HCT116 (cell line): ENCODE measurements at places on chromosomes 2 and 18.

- DNase-seq, result no peak
These were observed 28.1 kb downstream of the ARHGAP25 start for GRCh38 chr2:68762665-68763064.

- no peak for DNase-seq
These were observed 63.0 kb upstream of the ACSL3 start for GRCh38 chr2:222797871-222798270.

GRCh38 chr2:135186054-135186453 is 134.0 kb downstream of the RAB3GAP1 start:
- no peak for DNase-seq

DNA sequence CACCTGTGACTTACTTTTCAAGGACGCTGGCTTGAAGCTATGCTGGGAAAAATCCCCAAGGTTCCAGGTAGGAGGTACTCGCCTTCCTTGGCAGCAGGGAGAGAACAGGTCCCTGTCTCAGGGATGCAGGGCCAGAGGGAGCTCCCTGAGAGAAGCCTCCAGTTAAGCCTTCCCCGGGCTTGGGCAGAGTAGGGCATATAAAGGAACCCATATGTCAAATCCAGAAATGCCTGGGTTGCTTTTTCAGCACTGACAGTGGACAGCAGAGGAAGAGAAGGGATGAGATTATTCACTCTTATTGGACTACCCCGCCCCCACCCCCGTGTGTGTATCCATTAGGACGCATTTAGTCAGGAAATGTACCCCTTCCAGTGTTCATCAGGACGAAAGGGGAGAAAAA is 89.3 kb upstream of the TEX51 start:
- no peak for DNase-seq

- peak; percentile 64 for DNase-seq
These were observed 45.9 kb upstream of the FAM117B start for GRCh38 chr2:202588647-202589581.

GRCh38 chr18:57497372-57498294 is 62.5 kb downstream of the ONECUT2 start:
- no peak for DNase-seq

DNA sequence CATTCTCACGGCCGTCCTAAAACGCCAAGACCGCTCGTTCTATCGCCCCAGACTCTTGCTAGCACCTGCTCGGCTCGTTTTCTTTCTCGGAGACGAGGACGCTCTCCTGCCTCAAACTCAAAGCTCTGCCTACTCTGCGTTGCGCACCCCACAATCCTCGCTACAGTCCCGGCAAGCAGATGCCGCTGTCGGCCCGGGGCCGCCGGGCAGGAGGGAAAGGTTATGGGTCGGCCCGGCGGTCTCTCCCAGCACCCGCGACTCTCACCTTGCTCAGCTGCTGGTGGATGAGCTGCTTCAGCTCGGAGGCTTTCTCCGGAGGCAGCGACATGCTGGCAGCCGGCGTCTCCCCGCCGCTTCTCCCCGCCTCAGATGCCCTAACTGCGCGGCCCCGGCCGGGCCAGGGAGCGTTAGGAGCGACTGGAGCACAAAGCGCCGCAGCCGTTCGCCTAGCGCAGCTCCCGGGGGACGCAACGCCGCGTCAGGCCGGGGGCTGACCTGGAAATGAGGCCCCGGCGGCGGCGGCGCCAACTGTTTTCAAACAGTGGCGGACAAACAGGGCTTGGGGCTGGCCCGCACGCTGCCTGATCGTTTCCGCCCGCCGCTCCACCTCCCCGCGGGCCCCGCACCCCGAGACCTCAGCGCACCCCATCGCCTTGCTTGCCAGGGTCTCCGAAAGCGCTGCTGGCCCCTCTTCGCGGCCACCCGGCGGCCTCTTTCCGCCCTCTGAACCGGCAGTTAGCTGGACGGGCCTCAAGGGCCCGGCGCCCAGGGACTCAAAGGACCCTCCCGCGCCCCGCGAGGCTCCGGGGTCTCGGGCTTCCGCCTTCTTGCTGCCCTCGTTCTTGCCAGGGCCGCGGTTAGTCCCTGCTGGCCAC is at the start of the genes CEP76 and PSMG2:
Gene CEP76 (minus strand): TSS at position 503 of the 875 bp plus-strand sequence. CDS start 175 bp downstream, at position 328.
Gene PSMG2 (plus strand): TSS at position 822 of the 875 bp plus-strand sequence. CDS start 66 bp downstream, outside the sequence.
- peak; percentile 64 for DNase-seq

DNA sequence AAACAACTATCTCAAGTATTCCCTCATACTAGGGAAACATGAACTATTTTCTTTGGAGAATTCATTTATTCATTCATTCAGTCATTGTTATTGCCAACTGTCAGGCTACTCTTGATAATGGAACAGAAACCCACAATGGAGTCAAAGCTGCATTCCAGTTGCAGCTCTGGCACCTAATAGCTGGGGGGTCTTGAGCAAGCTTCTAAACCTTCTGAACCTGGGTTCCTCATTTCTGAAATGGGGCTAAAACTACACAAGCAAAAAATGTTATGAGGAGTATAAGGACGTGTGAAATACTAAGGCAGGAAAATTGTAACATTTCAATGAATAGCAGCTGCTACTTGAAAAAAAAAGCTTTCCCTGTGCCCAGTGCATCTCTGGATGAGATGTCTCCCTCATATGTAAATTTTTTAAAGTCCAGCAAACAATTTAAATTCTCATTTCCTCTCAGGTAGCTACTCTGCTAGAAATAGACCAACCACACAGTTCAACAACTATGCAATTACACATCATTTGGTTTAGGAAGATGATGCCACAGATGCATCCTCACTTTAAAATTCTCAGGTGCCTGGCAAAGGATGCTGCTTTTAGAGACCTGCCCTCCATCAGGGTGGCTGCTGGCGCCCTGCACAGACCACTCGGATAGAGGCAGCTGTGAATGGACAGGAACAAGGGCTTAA is 38.5 kb downstream of the SPRED2 start:
- no peak for DNase-seq

- no peak for DNase-seq
These were observed 86.6 kb downstream of the EPHA4 start for GRCh38 chr2:221485503-221485870.
